Tongue (tissue), 3 donors: ENCODE measurements at places on chromosomes 11 and 22. TPM values are rescaled to one million over a fixed set of nuclear protein-coding genes. Genes with fewer than 3 reads are reported as not detected.
A peak's percentile ranks its signal among the peaks of the same experiment; 100 is the strongest.

GRCh38 chr22:19803736-19804267 is 43.2 kb downstream of the TBX1 start:
- no peak for DNase-seq

- DNase-seq = peak; percentile 55
Observed at GRCh38 chr11:2673871-2674471, 25.8 kb downstream of the KCNQ1OT1 start.

GRCh38 chr22:24175160-24175808 is 6.0 kb upstream of the SUSD2 start:
- peak; percentile 85 for DNase-seq

DNA sequence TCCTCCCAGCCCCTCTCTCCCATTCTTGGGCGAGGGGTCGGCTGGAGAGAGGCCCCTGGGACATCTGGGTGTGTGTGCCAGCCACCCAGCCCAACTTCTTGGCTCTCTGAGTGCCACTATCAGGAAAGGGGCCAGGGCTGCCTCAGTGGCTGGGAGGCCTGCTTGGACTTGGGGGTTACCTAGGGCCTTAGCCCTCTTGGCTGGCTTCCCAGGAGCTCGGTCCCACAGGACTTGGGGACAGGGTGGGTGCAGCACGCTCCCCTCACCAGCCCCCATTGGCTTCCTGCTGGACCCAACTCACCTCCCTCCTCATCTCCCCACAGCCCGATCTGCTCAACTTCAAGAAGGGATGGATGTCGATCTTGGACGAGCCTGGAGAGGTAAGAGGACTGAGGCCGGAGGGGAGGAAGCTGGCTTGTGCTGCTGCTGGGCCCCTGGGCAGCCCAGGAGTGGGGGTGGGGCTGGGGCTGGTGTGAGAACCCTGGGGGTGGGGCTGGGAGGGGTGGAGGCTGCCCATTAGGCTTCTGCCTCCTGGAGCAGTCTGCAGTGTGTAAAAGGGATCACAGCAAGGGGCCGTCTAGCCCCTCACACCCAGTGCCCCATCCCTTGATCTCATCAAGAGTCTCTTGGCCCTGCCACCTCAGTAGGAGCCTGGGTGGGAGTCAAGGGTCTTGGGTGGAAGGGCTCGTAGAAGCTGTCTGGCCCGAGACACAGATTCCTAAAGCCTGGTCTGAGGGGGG is 54.8 kb downstream of the TRIOBP start:
- DNase-seq = no peak

DNA sequence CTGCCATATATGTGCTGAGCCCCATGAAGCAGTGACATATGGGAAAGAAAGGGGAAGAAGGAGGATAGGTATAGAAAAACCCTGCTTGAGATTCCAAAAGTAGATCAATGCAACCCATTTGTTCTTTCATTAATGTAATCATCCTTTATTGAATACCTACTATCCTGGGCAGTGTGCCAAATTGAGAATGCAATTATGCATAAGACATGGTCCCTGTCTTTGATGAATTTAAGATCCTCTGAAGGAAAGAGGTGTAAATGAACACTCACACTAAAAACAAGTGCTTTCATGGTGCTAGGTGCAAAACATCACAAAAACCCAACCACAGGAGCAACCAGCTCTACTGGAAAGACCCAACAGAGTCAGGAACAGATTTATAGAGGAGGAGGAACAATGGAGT is 29.7 kb downstream of the FLI1 start:
- no peak for DNase-seq

Gene OR56A1
- under 0.01 TPM for total RNA-seq

- DNase-seq = no peak
Observed at GRCh38 chr11:19970944-19971343, 189.3 kb downstream of the DBX1 start.

GRCh38 chr22:44870021-44870420 is 117.6 kb downstream of the ARHGAP8 start:
- DNase-seq = peak; percentile 55

DNA sequence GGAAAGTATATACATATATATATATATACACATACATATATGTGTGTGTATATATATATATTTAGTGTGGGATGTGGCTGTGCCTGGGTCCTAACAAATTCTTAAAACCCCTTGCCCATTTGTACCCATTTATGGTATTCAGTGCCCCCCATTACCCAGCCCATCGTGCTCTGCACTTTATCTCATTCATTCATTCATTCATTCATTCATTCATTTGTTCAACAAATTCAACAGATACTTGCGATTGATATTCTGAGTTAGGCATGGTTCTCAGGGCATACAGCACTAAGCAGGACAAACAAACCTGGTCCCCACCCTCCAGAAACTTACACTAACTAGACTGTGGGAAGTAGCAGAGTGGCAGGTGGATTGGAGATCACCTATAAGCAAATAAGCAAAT is 56.6 kb upstream of the LMO2 start:
- DNase-seq = no peak

Gene CRYBA4
- not detected for total RNA-seq

Gene APOA5
- total RNA-seq = not detected

Gene TMEM41B
- total RNA-seq = 54.6 TPM

DNA sequence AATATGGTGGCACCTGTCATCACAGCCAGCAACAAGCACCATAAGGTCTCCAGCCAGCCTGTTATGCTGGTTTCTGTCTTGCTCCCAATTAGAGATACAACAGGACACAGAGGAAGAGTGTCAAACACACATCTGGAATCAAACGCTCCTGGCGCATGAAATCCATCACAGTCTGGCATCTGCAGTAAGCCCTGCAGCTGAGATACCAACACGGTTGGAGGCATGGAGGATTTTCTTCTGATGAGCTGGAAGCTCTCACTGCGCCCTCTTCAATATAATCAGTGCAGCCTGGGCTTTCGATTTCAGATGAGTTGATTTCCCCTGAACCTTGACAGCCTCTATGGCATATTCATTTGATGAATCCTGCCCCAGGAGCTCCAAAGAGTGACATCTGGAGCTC is 27.8 kb upstream of the CARS1 start:
- no peak for DNase-seq

DNA sequence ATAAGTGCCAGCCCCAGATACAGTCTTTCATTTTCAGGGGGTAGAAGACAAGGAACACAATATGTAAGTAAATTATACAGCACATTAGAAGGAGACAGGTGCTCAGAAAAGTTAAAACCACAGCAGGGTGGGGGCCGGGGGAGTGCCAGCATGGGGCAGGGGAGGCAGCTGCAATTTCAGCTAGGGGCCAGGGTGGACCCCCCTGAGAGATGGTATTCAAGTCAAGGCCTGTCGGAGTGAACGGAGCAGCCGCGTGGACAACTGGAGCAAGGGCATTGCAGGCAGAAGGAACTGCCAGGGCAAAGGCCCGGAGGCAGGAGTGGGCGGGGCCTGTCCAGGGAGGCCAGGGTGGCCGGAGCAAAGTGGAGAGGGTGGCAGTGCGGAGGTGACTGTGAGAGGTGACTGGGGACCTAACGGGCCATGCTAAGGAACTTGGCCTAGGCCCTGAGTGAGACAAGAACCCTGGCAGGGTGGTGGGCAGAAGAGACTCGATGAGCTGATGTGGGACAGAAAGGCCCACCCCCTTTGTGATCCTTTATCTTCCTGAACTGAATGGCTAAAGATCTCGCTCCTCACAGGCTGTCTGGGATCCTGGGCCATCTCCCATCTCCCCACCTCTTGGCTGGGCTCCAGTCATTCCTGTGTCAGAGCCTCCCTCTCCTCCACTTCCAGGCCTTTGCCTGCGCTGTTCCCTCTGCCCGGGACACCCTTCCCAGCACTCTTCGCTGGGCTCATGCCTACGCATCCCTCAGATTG is 22.4 kb upstream of the FLRT1 start:
- DNase-seq = no peak

Gene TSPAN32
- 2.1 TPM for total RNA-seq

GRCh38 chr11:119691020-119691666 is 37.9 kb downstream of the NECTIN1 start:
- DNase-seq = no peak

GRCh38 chr22:50189849-50190181 is 4.1 kb downstream of the TRABD start:
- peak; percentile 82 for DNase-seq

DNA sequence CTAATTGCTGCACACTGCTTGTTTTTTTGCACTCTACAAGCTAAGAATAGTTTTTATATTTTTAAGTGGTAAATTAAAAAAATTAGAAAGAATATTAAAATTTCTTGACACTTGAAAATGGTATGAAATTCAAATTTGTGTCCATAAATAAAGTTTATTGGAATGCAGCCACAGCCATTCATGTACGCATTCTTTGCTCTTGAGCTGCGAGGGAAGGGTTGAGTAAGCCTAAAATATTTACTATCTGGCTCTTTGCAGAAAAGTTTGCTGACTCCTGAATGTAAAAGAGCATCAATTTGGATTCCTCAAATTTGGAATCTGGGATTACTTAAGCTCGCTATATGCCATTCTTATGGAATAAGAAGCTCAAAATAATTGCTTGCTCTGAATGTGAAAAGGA is 3.4 kb upstream of the ADAMTS8 start:
- no peak for DNase-seq

- DNase-seq = no peak
Observed at GRCh38 chr22:39298241-39298987, 21.0 kb downstream of the RPL3 start.

Gene HEPHL1
- not detected for total RNA-seq

DNA sequence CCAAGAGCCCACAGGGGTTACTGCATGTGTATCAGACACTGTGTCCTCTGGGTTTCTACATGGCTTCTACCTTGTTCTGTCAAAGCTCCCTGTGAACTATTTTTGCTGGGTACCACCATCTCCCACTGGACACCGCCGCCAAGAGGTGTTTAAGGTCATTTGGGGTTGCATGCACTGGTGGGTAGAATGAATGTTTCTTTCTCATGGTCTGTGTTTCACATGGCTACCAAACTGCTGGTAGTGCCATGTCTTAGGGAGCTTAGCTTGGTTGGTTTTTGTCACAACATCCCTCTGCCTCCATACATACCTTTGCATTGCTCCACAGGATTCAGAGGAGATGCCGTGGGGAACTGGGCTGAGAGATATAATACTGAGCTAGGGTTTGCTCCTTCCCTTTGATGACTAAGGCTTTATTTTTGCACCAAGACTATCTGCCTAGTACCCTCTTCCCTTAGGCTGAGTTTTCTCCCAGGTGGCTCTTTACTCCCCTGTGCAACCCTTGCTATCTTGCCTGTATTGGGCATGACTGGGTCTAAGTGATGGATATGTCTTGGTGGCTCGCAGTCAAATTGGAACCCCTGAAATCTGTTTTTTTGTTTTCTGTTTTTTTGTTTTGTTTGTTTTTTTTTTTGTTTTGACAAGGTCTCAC is 73.2 kb downstream of the BDNF start:
- no peak for DNase-seq

- DNase-seq = peak; percentile 38
Observed at GRCh38 chr11:6022956-6023355, 7.6 kb downstream of the OR56A1 start.

Gene C11orf97
- not detected for total RNA-seq

GRCh38 chr22:25840167-25840566 is 98.2 kb downstream of the MYO18B start:
- no peak for DNase-seq

Gene YPEL4
- total RNA-seq = 1.1 TPM

Gene SLC25A17
- total RNA-seq = 14.2 TPM

- DNase-seq = no peak
Observed at GRCh38 chr11:35845860-35846259, 98.0 kb upstream of the LDLRAD3 start.

Gene GLB1L3
- not detected for total RNA-seq

Gene CRYBB1
- not detected for total RNA-seq

DNA sequence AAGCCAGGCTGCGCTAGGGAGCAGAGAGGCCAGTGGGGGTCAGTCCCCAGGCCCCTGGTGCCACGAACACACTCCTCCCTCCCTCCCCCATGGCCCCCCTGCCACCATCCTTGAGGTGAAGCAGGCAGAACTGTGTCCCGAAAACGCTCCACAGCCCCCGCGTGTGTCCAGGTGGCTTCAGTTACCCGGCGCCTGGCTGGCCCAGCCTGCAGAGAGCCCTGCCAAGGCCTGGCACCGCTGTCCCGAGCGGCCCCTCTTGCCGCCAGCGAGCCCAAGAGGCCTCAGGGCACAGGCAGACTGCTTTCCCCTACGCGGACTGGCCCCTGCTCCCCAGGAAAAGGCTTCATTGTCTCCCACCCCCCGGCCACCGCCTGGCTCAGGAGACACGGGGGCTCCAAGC is 27.7 kb downstream of the CDKN1C start:
- DNase-seq = no peak

DNA sequence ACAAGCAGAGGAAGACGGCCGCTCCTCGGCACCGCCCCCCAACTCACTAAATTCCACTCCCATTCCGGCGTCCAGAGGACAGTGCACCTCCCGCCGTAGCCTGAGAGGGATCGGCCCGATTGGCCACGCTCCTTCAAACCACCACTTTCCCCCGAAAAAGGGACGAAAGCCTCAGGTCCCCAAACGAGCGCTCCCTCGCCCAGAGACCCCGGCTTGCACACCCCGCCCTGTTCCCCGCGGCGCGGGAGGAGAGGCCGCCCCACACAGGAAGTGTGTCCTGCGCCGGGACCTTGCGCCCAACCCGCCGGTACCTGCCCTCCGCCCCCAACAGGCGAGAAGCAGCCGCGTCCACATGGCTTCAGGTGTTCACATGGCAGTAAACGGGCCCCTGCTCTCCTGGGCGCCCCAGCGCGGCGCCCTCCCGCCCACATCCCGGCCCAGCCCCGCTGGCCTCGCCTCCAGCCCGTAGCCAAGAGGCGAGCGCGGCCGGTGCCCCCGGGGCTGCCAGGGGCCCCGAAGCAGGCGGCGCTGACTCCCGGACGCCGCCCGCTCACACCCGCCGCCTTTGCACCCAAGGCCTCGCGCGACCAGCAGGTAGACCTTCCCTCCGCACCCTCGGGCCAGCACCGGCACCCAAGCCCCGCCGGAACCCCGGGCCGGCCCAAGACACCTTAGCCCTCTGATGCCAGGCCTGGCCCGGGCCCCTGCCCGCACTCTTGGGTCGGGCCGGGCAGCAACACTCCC is 849 bp downstream of the TCF20 start:
- no peak for DNase-seq

GRCh38 chr11:58451585-58451984 is 9.5 kb upstream of the OR5B12 start:
- no peak for DNase-seq

DNA sequence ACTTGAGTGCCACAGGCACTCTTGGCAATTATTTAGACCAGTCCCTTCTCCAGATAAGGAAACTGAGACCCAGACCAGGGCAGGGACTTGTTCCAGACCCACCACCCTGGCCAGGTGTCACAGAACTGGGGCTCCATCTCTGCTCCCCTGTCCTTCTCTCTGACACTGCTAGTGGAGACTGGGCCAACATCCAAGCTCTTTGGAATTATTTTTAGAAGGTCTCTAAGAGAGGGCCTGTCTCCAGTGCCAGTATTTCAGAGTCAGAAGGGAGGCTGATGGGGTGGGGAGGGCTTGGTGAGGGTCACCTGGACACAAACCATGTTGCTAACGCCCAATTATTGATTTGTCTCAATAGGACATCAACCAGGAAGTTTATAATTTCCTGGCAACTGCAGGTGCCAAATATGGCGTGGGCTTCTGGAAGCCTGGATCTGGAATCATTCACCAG is 32.7 kb downstream of the POLR3H start:
- peak; percentile 33 for DNase-seq

GRCh38 chr11:100573911-100574513 is 113.1 kb upstream of the ARHGAP42 start:
- no peak for DNase-seq

- no peak for DNase-seq
Observed at GRCh38 chr11:255176-255575, 18.4 kb downstream of the PSMD13 start.

GRCh38 chr11:114799476-114799875 is 121.1 kb downstream of the NXPE2 start:
- DNase-seq = no peak
